ENCODE measurements at places on chromosomes 1 and 21. TPM values are rescaled to one million over a fixed set of nuclear protein-coding genes. Genes with fewer than 3 reads are reported as not detected.

PCP4 gene
- total RNA-seq, result not detected

ATP1A4 gene
- total RNA-seq, result not detected

RAB3B gene
- total RNA-seq, result 5.5 TPM

PLEKHA6 gene
- total RNA-seq, result 22.2 TPM

NBPF6 gene
- total RNA-seq, result not detected

Data from A549 treated with RU486 at 1 μM for 4 hours (cell line).